ENCODE measurements at places on chromosomes 12 and 14. TPM values are rescaled to one million over a fixed set of nuclear protein-coding genes. Genes with fewer than 3 reads are reported as not detected.
A peak's percentile ranks its signal among the peaks of the same experiment; 100 is the strongest.

- no peak for DNase-seq
Measured at GRCh38 chr14:91901449-91902226, 34.3 kb upstream of the TC2N start.

GRCh38 chr12:129877411-129877810, 26.4 kb downstream of the TMEM132D start:
- DNase-seq = no peak

- DNase-seq = no peak
Measured at GRCh38 chr12:11633968-11634367, 15.5 kb upstream of the ETV6 start.

DNA sequence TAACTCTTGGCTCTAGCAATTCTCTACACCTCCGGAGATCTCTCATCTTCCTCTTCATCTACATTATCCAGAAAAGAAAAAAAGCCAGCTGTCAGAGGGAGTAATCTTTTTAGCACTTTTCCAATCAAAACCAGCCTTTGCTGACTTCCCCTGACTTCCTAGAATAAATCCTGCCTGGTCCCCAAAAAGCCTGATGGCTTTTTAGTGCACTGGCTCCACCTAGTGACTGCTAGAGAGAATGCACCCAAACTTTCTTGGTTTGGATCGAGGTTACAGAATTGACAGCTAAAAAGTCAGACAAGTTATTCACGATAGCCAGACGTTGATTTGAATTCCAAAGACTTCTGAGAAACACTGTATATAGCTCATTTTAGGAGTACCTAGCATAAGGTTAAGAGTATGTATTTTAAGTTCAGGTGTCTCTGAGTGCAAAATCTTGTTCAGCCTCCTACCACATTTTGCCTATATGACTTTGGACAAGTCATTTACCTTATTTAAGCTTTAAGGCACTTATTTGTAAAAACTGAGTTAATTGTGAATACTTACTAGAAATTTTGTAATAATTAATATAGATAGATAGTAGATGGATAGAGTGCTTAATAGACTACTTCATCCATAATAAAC, 185.7 kb upstream of the GRIN2B start:
- peak; percentile 57 for DNase-seq

DNA sequence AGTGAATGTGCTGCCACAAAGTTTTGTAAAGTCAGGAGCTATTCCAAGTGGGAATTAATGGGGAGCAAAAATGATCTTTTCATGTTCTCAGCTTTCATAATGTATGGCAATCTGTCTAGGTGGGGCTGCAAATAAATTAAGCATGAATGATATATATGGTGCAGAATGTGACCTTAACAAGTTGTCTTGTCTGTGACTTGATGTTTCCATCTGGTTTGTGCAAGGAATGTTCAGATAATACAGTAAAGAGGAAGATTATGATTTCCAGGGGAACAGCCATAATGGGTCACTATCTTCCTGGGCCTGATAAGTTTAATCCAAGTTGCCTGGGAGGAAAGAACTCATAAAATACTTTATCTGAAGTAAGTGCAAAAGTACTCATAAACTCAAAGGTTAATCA, 1815.8 kb upstream of the FLRT2 start:
- DNase-seq = no peak

GRCh38 chr12:57089271-57090245, 644 bp downstream of the NAB2 start:
- DNase-seq = no peak

DNA sequence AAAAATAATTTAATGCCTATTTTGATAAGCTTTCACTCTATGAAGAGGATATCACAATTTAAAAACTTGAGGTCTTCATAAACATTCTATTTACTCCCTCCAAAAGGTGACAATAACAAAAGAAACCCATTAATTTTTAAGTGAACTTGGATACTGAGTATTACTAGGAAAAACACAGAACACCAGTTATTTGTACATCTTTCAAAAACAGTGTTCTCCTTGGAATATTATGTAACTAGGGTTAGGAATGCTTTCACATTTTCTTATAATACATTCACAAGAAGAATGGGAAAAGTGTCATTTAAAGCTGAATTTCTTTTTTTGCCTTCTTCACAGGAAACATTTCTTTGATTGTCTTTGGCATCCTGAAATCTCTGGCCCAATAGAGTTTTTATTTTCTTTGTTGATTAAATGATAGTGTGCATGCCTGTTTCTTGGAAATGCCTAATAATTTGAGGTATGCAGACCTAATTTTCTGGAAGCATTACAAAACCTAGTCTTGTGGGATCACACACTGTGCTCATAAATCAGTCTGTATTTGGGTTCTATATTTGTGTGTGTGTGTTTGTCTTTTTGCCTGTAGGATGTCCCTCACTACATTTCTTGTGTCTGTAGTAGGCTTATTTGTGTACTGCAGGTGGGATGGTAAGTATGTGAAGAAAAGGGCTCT, 76.5 kb downstream of the WNK1 start:
- DNase-seq = no peak

- DNase-seq = no peak
Measured at GRCh38 chr14:38900887-38901286, 202.1 kb downstream of the SEC23A start.

- no peak for DNase-seq
Measured at GRCh38 chr12:105342464-105342863, 12.0 kb downstream of the C12orf75 start.

- DNase-seq = no peak
Measured at GRCh38 chr14:50666772-50667683, 1.1 kb downstream of the SAV1 start.

DNA sequence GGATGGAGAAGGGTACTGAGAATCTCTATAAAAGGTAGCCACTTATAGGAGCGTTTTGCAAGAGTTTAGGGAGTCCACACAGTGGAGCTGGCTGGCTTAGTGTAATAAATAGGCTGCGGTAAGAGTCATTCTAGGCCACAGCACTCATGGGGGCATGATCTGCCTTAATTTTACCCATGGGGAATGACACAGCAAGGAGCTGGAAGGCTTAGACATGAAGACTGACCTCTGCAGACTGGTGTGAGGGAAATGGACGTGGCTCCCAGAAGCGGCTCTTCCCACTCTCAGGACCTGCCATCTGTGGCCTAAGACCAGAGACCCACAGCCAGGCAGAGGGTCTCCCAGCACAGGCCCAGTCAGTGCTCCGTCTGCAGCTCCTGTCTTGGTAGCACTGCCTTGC, 173.3 kb downstream of the PPM1H start:
- no peak for DNase-seq

- no peak for DNase-seq
Measured at GRCh38 chr12:39772821-39773259, 153.2 kb upstream of the ABCD2 start.

DNA sequence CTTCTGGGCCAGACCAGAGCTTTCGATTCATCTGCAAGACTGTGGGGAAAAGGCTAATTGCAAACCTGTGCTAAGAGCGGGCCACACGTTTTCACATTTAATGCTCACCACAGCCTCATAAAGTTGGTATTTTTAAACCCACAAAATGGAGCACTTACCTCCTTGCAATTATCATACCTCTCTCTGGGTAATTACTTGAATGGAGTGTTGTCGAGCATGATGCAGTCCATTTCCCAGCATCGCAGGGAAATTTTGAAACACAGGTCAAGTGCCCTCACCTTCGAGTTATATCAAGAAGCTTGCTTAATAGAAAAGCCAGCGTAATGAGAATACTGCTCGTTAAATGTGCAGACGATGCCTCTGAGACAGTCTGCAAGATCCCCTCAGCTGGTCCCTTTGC, 8.8 kb upstream of the IFI27L2 start:
- DNase-seq = no peak

- DNase-seq = no peak
Measured at GRCh38 chr12:12718853-12719252, 1.7 kb downstream of the CDKN1B start.

DNA sequence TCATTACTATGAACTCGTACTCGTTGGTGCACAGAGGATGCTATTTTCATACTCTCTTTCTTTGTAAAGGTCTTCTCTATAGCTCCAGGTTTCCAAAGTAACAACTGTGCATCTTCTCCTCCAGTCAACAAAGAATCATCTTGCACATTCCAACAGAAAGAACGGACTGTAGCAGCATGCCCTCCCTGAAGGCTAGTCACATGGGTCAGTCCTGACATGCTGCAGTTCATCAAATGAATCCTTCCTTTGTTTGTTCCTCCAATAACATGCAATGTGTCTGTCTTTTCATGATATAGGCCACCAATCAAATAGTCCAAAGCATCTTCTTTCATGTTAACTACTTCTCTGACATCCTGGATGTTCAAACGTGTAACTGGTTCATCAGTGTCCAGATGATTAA, 42.9 kb downstream of the WDR89 start:
- DNase-seq = no peak

DNA sequence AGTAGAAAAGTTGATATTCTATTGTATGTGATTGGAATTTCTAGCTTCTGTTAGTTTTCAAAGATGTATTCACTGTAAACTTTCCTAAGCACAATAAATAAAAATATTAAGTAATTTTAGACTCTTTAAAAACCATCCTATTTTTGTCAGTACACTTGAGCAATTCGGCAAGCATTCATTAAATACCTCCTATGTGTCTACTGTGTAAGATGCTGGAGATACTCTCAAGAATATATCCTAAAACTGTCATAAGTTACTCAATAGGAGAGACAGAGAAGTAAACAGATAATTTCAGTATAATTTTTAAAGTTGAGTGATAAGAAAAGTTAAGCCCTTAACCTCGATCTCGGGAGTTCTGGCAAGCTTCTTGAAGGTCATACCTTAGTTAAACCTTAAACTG, 46.1 kb downstream of the FANCM start:
- DNase-seq = no peak

GRCh38 chr14:72722201-72722785, 171.6 kb downstream of the DPF3 start:
- DNase-seq = no peak

DNA sequence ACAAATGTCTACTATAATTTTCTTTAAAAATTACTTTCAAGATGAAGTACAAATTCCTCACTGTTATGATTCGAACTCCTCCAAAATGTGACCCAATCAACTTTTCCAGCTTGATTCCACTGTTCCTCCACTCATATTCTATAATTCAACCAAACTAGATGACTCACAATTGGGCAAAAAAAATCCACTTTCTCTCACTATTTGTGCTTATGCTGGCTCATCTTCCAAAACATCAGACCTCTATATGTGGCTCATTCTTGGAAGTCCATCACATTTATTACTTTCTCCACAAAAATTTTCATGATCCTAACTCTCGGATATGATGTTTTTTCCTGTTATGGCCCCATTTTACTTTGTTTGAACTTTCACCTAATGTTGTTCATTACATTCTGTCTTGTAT, 26.9 kb upstream of the RXYLT1 start:
- no peak for DNase-seq

- DNase-seq = no peak
Measured at GRCh38 chr12:65537978-65538377, 259.5 kb downstream of the MSRB3 start.

DNA sequence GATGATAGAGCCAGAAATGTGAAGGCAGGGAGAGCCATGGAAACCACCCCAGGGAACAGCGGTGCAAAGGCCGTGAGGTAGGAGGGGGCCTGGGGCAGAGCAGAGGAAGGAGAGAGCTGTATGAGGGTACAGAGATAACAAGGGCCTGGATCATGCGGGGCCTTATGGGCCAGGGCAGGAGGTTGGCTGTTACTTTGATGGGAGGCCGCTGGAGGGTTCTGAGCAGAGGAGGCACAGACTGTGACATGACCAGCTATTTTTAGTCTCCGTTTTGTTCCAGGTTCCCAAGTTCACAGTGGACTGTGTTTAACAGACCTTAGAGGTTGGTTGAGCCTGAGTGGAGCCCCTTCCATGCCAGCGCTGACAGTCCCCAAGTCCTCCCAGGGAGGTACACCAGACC, 118.6 kb downstream of the GCH1 start:
- DNase-seq = no peak

DNA sequence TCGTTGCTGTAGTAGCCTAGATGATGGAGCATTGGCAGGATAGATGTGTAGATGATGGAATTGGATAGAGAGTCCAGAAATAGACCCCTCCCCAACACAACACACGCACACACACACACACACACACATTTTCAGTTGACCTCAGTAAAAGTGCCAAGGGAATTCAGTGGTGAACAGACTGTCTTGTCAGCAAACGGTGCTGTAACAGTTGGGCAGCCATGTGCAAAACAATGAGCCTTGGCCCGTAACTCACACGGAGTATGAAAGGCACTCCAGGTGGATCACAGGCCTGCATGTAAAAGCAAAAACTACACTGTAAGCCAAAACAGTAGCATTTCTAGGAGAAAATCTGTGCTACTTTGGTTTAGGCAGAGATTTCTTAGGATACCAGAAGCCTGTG, 87.8 kb downstream of the DDX51 start:
- no peak for DNase-seq

DNA sequence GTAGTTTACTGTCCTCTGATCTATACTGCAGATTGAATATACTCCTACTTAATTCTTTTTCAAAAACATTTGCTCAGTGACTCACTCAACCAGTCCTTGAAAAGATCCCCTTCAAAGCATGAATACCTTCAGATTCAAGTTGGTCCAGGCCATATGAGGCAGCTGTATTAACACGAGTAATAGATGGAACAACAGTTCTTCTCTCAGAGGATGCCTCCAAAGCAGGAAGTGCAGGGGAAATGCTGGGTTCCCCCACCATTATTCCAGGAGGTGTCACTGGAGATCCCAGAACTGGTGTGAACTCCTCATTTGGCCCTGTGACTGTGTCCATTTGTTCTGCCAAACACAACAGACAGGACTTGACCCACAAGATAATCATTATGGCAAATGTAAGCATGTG, 20.6 kb downstream of the ARMH4 start:
- DNase-seq = no peak

DNA sequence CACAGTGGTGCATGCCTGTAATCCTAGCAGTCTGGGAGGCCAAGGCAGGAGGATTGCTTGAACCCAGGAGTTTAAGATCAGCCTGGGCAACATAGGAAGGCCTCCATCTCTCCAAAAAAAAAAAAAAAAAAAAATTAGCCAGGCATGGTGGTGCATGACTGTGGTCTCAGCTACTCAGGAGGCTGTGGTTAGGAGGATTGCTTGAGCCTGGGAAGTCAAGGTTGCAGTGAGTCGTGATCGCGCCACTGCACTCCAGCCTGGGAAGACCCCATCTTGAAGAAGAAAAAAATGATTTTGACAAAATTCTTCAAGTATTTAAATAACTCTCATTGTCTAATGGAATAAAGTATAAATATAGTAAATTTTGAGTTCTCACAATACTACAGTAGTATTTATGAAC, 219.2 kb upstream of the SSTR1 start:
- DNase-seq = no peak

- no peak for DNase-seq
Measured at GRCh38 chr14:101369194-101369915, 191.9 kb upstream of the DIO3 start.

GRCh38 chr12:65279369-65280112, 1.1 kb downstream of the MSRB3 start:
- no peak for DNase-seq

The LRRC43 gene
- polyA plus RNA-seq = 4.5 TPM

The KCNC2 gene
- 0.34 TPM for polyA plus RNA-seq

The NANOG gene
- polyA plus RNA-seq = 0.23 TPM

The MORN3 gene
- 1.2 TPM for polyA plus RNA-seq

The TAS2R50 gene
- polyA plus RNA-seq = not detected

The CLEC4C gene
- polyA plus RNA-seq = 0.16 TPM

The DLGAP5 gene
- 32.7 TPM for polyA plus RNA-seq

The PLEK2 gene
- 2.8 TPM for polyA plus RNA-seq

The FIGNL2 gene
- 2.3 TPM for polyA plus RNA-seq

The OR6S1 gene
- not detected for polyA plus RNA-seq

The MAP1LC3B2 gene
- polyA plus RNA-seq = 7.9 TPM

The CAPZA3 gene
- polyA plus RNA-seq = 0.13 TPM

The STON2 gene
- 45.0 TPM for polyA plus RNA-seq

The KRT6C gene
- not detected for polyA plus RNA-seq

The CLEC4D gene
- 0.41 TPM for polyA plus RNA-seq

The FOXN4 gene
- polyA plus RNA-seq = 1.6 TPM

All from left renal cortex interstitium (tissue), 4 donors.